A673 (cell line): ENCODE measurements at places on chromosomes 11 and 22.

- peak overlapping the region; percentile 70 for H3K4me3 ChIP-seq
- H3K27me3 ChIP-seq, result no peaks in the 10 kb centered on the region
- peaks cover 12% of the 10 kb centered on the region for H3K4me1 ChIP-seq
These were observed 673 bp downstream of the CDON start for GRCh38 chr11:126061707-126062678.

DNA sequence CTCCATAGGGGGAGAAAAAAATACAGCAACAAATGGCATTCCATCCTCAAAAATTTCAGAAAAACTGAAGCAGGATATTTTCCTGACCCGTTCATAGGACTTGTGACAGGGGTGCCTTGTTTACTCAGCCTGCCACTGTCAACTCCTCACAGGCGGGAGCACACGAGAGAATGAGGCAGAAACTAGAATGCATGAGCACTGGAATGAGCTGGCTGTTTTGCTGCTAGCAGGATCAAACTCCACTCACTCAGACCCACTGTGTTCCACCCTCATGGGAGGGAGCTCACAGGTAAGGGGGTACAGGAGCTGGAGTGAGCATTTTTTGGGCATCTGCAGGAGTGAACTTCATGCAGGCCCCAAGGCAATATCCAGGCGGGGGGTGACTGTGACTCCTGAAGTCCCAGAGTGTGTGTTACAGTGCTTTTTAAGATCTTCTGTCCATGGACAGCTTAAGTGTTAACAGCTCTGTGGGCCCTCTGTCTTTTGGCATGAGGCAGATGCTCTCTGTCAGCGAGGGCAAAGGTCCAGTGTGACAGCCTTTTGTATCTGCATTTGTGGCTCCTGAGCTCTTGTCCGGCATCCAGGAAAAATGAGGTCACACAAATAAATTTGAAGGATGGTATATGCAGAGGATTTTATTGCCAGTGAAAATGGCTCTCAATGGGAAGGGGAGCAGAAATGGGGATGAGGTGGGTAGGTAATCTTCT, 905.7 kb upstream of the TENM4 start:
- no peaks in the 10 kb centered on the region for H3K27me3 ChIP-seq
- no peak for DNase-seq
- H3K27ac ChIP-seq, result no peak overlapping the region
- H3K4me1 ChIP-seq, result no peaks in the 10 kb centered on the region
- H3K4me3 ChIP-seq, result no peak overlapping the region

- no peaks in the 10 kb centered on the region for H3K36me3 ChIP-seq
- no peaks in the 10 kb centered on the region for H3K27me3 ChIP-seq
- H3K4me1 ChIP-seq, result no peaks in the 10 kb centered on the region
- H3K27ac ChIP-seq, result no peak overlapping the region
- DNase-seq, result no peak
These were observed 654 bp downstream of the TMEM86A start for GRCh38 chr11:18699269-18699596.

- H3K4me1 ChIP-seq, result peaks cover 21% of the 10 kb centered on the region
- DNase-seq, result peak; percentile 70
- H3K36me3 ChIP-seq, result peaks cover 14% of the 10 kb centered on the region
- H3K27me3 ChIP-seq, result no peaks in the 10 kb centered on the region
These were observed at the start of gene CD151 for GRCh38 chr11:832529-833113. Gene CD151, plus strand, starts transcription at chr11:832952. Its CDS starts 3,118 bp downstream, at chr11:836070.

DNA sequence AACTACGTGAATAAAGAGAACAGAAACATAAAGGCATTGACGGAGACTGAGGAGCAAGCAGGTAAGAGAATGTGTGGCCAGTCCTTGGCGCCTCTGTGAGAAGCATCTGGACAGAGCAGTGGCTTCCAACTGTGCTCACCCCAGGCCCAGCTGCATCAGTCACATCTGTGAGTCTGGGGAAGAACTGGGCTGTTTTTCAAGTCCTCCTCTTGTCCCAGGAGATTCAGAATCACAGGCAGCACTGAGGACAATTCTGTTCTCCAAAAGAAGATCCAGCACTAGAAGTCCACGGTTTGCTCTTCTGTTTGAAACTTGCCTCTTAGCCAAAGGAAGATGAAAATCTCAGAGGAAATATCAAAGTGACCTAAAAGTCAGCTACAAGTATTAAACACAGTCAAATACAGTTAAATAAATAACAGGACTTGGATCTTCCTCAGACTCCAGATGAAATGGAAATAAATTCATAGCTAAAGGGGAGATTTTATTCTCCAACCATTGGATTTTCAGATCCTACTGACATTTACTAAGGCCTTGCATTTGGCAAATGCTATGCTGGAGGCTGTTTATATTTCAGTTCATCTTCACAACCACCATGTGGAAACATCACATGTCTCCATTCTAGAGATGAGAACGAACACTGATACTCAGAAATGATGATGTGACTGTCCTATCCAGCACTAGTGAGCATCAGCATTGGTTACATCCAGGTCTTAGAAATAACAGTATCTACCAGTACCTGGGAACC, 14.1 kb downstream of the FAM181B start:
- H3K4me1 ChIP-seq, result no peaks in the 10 kb centered on the region
- H3K27me3 ChIP-seq, result no peaks in the 10 kb centered on the region
- H3K4me3 ChIP-seq, result no peak overlapping the region
- no peak for DNase-seq
- H3K27ac ChIP-seq, result no peak overlapping the region
- H3K36me3 ChIP-seq, result no peaks in the 10 kb centered on the region

DNA sequence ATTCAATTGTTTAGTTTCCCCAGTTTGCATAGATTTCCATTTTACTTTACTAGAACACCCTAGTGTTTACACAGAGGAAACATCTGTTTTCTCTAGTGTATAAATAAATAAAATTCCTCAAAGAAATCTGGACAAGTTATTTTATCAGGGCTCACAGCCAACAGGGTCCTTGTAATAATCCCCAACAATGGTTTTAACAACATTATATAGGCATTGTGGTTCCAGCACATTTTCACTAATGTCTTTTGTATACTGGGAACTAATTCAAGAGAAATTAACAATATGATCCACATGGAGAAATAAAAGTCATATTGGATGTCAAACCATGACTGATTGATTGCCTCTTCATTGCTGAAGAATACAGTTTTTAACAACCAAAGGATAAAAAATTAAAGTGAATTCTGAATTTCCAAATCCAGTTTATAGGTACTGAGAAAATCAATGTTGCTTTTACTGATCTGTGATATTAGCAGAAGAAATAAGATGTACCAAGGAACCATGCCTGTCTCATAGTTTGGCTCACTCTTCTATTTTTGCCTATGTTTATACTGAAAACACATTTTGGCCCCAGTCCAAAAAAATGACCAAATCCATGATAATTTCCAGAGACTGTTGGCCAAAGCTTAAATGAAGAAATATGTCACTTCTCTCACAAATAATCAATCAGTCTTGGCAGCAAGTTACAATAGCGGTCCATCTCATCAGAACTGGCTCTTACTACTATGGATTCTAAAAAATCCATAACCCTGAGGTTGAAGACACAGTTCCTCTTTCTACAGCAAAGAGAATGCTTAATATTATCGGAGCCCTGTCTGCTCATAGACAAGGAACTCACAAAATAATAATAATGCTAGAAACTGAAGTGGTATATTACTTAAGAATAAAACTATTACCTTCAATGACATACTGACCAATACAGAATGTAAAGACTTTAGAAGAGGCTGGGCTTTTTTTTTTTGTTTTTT, 1.4 kb upstream of the MS4A13 start:
- DNase-seq, result no peak
- H3K36me3 ChIP-seq, result no peaks in the 10 kb centered on the region
- no peak overlapping the region for H3K4me3 ChIP-seq
- no peak overlapping the region for H3K27ac ChIP-seq
- H3K4me1 ChIP-seq, result no peaks in the 10 kb centered on the region
- H3K27me3 ChIP-seq, result peaks cover 21% of the 10 kb centered on the region

DNA sequence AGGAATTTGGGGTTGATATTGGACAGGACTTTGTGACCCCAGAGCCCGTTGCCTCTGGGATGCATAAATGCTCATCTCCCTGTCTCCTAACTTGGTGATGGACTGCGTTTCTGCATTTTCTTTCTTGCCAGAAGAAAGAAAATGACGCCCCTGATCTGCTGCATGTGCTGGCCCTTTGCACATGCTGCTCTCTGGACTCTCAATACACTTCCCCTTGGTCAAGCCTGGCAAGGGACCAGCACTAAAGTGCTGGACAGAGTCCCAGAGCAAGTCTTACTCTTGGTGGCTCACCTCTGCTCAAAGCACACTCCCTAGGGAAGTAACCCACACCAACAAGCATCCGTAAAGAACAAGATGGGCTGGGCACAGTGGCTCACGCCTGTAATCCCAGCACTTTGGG, 40.7 kb downstream of the MYH9 start:
- H3K4me3 ChIP-seq, result no peak overlapping the region
- peaks cover 3% of the 10 kb centered on the region for H3K4me1 ChIP-seq
- no peak for DNase-seq
- H3K27ac ChIP-seq, result no peak overlapping the region
- peaks cover 6% of the 10 kb centered on the region for H3K36me3 ChIP-seq

DNA sequence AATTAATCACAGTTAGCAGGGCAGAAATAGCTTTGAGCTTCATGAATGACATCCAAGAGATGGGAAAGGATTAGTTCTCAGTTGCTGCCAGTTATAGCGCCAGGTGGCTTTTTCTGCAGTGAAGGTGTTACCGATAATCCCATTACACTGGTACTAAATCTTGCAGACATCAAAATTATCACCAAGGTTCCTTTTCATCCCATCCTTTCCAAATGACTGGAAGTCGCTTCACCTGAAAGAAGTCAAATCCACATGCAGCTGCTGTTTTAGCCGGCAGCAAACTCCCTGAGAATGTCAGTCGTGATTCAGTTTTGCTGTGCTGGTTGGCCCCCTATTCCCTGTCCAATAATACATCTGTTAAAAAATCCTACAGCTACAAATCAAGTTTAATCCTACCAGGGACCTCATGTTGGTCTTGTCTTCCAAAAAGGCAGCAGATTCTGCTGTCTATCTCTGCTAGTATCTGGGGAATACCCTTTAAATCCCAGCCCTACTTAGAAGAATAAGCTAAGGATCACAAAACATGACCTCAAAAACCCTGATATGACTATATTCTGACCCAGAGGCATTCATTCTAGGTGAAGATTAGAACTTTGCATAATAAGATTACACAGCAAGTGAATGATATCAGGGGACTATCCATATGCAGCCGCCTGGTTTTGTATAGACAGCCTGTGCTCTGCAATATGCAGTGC, 31.7 kb downstream of the IMMP1L start:
- H3K27me3 ChIP-seq, result no peaks in the 10 kb centered on the region
- peak; percentile 42 for DNase-seq
- H3K36me3 ChIP-seq, result no peaks in the 10 kb centered on the region
- H3K4me1 ChIP-seq, result peaks cover 21% of the 10 kb centered on the region
- H3K27ac ChIP-seq, result no peak overlapping the region

- H3K4me3 ChIP-seq, result no peak overlapping the region
- H3K36me3 ChIP-seq, result no peaks in the 10 kb centered on the region
- no peaks in the 10 kb centered on the region for H3K4me1 ChIP-seq
- no peak for DNase-seq
- H3K27ac ChIP-seq, result no peak overlapping the region
These were observed 65.3 kb downstream of the MCM5 start for GRCh38 chr22:35465109-35465701.

- H3K36me3 ChIP-seq, result no peaks in the 10 kb centered on the region
- H3K4me3 ChIP-seq, result no peak overlapping the region
- H3K4me1 ChIP-seq, result no peaks in the 10 kb centered on the region
- DNase-seq, result no peak
- no peak overlapping the region for H3K27ac ChIP-seq
These were observed 44.5 kb upstream of the MMP7 start for GRCh38 chr11:102575012-102575411.

GRCh38 chr11:92362989-92363388, 138.4 kb downstream of the FAT3 start:
- H3K27me3 ChIP-seq, result no peaks in the 10 kb centered on the region
- H3K4me1 ChIP-seq, result no peaks in the 10 kb centered on the region
- H3K27ac ChIP-seq, result no peak overlapping the region
- DNase-seq, result no peak
- no peaks in the 10 kb centered on the region for H3K36me3 ChIP-seq

DNA sequence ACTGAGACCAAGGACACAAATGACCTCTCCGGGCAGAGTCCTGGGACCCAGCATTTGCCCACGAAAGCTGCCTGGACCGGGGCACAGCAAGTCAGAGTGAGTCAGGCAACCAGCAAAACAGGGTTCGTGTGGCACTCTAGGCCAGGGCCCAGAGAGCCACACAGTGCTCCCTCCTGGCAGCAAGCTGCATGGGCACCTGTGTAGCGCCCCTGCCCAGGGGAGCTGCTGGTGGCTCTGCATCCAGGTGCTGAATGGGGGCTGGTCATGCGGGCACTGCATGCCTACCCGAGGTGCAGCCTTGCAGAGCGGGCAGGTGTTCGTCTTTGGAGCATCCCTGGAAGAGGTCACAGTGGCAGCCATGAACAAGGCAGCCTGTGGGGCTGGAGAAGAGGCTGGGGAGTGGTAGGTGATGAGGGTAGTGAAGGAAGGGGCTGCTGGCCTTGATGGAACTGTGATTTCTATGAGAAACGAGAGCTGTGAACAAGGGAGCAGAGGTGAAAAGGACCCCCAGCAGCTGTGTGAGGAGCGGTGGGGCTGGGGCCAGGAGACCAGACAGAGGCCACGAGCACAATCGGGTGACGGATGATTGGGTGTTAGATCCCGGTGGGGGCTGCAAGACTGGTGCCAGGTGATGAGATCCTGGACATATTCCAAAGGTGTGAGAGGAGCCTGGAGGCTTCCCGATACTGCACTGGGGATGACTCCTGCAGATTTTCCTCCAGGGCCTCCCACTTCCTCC, 63.3 kb downstream of the DGCR2 start:
- no peak overlapping the region for H3K4me3 ChIP-seq
- H3K27me3 ChIP-seq, result no peaks in the 10 kb centered on the region
- DNase-seq, result no peak
- peaks cover 15% of the 10 kb centered on the region for H3K36me3 ChIP-seq

- no peaks in the 10 kb centered on the region for H3K4me1 ChIP-seq
- H3K27me3 ChIP-seq, result no peaks in the 10 kb centered on the region
- H3K4me3 ChIP-seq, result no peak overlapping the region
- DNase-seq, result no peak
- no peaks in the 10 kb centered on the region for H3K36me3 ChIP-seq
- no peak overlapping the region for H3K27ac ChIP-seq
These were observed 1075.0 kb downstream of the BRD1 start for GRCh38 chr22:48752451-48753380.

DNA sequence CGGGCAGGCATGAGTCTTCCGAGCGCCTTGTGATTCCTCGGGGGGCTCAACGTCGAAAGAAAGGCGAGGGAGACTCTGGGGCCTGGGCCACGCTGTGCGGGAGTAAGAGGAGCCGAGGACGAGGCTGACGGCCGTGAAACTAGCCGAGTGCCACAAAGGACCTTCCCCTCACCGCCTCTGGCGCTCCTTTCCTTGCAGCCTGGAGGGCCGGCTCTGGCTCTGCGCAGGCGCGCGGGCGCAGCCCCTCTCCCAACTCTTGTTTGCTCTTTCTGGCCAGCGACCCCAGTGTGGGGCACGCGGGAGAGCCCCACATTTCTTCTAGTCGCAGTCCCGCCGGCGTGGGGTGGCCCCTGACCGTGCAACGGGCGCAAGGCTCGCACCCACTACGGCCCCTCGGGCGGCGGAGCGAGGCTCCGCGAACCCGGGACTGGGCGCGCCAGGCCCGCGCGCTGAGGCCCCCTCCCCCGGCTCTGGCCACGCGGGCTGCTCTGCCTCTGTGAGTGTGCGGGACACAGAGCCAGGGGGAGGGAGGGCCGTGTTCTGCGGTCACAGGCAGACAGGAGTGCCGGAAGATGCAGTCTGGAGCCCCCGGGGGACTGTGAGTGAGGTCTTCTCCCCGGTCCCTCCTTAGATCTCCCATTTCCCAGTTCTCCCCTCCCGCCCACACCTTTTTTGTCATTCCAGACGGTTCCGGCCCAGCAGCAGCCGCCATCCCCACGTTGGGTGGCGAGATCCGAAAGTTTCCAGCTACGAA, 1.0 kb upstream of the TOB2 start:
- peak overlapping the region; percentile 100 for H3K4me3 ChIP-seq
- H3K27ac ChIP-seq, result peak overlapping the region; percentile 100
- no peaks in the 10 kb centered on the region for H3K27me3 ChIP-seq
- peak; percentile 84 for DNase-seq
- peaks cover 14% of the 10 kb centered on the region for H3K4me1 ChIP-seq
